ENCODE measurements at places on chromosomes 12 and 14. TPM values are rescaled to one million over a fixed set of nuclear protein-coding genes. Genes with fewer than 3 reads are reported as not detected.

The CLEC2A gene
- not detected for total RNA-seq

The KRT86 gene
- total RNA-seq: not detected

The MAP4K5 gene
- total RNA-seq: 52.6 TPM

The NAV3 gene
- 16.6 TPM for total RNA-seq

The HELB gene
- total RNA-seq: 2.9 TPM

DNA sequence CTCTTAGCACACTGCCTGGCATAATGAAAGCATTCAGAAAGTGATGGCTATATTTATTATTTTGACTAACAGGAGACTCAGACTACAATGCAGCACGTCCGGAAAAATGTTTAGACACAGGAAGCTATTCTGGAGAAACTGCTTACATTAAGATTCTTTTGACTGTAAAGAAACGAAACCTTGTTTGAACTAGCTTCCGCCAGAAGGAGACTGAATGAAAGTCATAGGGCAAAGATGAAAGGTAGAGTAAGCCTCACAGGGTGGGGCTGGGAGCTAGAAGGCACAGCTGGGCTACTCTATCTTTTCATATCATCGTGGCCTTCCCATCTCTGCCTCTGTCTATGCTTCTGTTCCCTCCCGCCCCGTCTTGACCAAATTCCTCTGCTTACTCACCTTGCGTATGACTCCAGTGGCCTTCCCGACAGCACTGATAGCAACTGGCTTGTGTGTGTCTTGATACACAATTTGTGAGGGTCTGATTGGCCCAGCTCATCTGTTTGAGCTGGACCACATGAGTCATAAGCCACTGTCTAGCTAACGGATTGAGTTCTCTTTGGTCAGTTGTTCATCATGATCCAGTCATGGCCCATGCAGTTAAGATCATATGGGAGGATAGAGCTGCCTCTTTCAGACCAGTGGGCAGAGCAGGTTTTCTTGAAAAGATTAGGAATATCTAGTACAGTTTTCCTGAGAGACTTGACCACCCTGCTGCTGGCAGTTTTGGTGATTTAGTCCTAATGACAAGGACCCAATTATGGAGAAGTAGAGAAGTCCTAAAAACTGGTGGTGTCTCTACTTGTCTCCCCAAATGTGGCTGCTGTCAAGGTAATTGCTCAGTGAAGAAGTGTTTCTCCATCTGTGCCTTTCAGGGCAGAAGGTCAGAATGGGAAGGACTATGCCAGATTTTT lies 151.5 kb upstream of the SLC38A2 start:
- no peak for DNase-seq

GRCh38 chr12:59803735-59804134 lies 207.9 kb downstream of the SLC16A7 start:
- DNase-seq: no peak

DNA sequence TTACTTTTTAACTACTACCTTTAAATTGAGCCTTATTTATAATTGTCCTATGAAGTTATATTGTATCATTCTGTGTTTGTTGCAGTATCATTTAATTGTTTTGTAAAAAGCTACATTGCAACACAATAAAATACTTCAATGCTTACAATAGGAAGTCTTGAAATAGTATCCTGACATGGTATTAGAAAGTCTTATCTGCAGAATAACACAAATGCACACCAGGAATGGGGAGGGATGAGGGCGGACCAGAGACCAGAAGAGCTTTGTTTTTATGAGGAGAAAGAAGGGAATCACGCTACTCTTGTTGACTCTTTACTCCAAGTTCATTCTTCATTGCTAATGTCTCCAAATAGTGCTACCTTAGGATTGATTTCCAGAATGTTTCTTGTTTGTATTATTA lies 120.2 kb downstream of the MON2 start:
- DNase-seq: no peak

- DNase-seq: no peak
Observed at GRCh38 chr12:99035803-99036202, 390.7 kb downstream of the APAF1 start.

DNA sequence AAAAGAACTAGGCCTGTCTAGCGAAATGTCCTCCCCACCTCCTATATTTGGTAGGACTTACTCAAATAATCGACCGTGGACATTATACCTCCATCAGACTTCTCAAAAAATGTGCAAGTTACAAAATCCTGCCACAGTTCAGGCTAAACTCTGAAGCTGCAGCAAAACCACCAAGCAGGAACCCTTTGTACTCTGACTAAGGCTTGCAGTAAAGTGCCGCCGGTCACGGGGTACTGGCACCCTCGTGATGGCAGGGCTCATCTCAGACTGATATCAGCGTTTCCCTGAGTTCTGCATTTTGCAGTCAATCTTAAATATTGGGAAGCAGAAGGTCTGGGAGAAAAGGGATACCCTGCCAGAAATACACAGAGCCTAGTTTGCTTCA lies 17.1 kb downstream of the SLC11A2 start:
- no peak for DNase-seq

DNA sequence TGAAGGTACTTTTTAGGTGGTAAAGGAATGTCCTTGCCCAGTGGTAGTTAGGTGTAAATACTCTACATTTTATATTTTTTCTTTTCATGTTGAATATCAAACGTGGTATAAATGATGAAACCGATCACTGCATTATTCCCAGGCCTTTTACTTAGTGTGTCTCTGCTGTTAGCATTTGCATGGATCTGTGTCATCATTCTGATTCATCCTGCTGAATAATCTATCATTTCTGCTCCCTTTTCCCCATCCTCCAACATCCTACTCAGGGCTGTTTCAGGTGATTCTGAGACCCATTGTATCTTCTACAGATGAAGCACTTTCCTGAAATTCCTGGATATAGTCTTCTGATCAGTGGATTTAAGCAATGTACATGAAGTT lies 61.0 kb upstream of the PTHLH start:
- DNase-seq: no peak

GRCh38 chr14:93954900-93955849 lies 21.2 kb downstream of the ASB2 start:
- no peak for DNase-seq

- DNase-seq: peak; percentile 73
Observed at GRCh38 chr14:101191721-101192660, 288.5 kb upstream of the RTL1 start.

DNA sequence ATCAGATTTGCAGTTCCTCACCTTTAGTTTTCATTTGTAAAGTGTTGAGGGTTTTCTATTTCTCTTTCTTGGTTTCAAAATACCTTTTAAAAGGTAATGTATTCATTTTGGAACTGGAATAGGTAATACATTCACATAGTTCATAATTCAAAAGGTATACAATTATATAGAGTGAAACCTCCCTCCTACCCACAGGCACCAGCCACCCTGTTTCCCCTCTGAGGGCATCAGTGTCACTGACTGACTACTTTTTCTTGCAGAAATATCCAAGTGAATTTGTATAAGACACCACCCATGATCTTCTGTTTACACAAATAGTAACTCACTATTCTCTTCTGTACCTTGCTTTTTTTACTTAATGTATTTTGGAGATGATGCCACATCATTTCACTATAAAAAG lies 139.6 kb upstream of the EGLN3 start:
- DNase-seq: no peak

DNA sequence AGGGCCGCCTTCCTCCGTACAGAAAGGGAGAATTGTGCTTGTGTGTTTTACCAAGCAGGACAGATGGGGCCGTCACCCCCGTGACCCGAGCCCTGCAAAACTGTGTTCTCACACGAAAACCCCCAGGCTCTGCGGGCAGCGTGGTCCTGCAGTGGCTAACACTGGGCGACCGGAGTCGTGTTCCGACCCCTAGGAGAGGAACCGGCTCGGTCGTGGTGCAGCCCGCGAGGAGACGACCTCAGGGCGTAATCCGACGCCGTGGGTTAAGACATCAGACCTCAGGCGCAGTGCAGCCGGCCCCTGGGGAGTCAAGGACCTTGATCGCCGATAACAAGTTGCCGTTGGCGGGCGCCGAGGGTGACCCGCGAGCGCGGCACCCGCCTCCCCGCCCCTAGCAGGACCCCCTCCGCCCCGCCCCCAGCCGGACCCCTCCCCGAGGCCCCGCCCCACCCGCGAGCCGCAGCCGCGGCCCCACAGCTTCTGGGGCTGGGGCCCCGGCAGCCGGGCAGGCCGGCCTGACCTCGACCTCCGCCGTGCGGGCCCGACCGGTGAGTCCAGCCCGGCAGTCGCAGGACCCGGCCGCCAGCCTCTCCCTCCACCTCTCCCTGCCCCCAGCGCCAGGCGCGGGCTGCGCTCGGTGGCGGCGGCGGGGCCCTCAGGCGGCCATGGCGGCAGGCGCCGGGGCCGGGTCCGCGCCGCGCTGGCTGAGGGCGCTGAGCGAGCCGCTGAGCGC lies at the start of gene CHPT1:
CHPT1 (plus strand) TSS at position 444 of the 733 bp plus-strand sequence; CDS start at position 666, 222 bp downstream.
- DNase-seq: peak; percentile 91

GRCh38 chr14:22549981-22550673 lies 38.9 kb downstream of the DAD1 start:
- DNase-seq: no peak

DNA sequence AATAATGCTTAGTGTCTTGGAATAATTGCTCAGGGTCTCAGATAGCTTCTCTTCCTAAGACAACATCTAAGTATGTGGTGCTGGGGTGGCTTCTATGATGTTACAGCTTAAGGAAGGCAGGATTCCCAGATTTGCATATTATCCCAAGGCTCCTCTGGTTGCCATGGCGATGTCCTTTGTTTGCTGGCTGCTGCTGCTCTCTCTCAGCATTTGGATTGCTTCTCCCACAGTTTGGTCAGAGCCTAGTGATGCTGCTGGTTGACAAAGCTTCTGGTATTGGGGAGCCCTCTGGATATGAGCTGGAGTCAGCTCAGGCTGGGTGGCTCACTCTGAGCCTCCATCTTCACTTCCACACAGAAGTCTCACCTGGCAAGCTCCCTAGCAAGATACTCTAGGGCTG lies 56.4 kb upstream of the FBXO33 start:
- no peak for DNase-seq

Measured in mesenteric fat pad (tissue), 1 donor.